ENCODE measurements at places on chromosomes 6 and 20. TPM values are rescaled to one million over a fixed set of nuclear protein-coding genes. Genes with fewer than 3 reads are reported as not detected.

GRCh38 chr20:52104546-52105441 lies 86.8 kb downstream of the ZFP64 start:
- no peaks in the 10 kb centered on the region for H3K36me3 ChIP-seq
- no peak overlapping the region for H3K27ac ChIP-seq
- peaks cover 27% of the 10 kb centered on the region for H3K4me1 ChIP-seq
- H3K27me3 ChIP-seq, result peaks cover 37% of the 10 kb centered on the region

DNA sequence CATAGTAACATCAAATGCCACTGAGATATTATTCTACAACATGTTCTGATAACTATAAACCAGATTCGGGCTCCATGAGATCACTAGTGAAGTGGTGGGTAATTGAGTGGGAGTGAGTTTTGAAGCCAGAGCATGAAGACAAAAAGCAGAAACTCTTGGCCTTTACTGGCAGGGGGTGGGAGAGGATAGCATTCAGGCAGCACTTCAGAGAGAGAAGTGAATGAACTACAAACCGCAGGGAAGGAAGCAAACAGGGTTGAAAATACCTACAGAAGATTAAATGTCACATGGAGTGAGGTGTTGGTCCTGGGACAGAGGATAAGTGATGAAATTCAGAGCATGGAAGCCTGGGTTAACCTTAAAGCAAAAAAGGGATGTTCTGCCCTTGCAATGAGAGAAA lies 250.0 kb downstream of the EPM2A start:
- no peaks in the 10 kb centered on the region for H3K36me3 ChIP-seq
- no peak overlapping the region for H3K27ac ChIP-seq
- no peak for DNase-seq
- H3K4me1 ChIP-seq, result no peaks in the 10 kb centered on the region

DNA sequence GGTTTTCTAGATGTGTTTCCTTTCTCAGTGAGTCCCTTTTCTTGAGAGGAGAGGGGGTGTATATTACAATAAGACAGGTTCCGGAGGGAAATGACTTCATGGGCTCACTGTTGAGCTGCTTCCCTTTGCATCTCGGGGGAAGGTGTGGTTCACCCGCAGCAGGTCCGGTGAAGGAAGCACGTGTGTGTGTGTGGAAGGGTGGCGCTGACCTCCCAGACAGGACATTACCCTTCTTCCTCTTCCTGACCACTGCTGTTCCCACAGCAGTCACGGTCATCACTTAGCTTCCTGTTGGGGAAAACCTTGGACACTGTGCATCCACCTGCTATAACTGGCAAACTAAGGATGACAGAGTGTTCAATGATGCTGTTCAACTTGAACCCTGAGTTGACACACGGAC lies 83.6 kb downstream of the PLEKHG1 start:
- no peaks in the 10 kb centered on the region for H3K27me3 ChIP-seq
- no peaks in the 10 kb centered on the region for H3K36me3 ChIP-seq
- DNase-seq, result no peak

DNA sequence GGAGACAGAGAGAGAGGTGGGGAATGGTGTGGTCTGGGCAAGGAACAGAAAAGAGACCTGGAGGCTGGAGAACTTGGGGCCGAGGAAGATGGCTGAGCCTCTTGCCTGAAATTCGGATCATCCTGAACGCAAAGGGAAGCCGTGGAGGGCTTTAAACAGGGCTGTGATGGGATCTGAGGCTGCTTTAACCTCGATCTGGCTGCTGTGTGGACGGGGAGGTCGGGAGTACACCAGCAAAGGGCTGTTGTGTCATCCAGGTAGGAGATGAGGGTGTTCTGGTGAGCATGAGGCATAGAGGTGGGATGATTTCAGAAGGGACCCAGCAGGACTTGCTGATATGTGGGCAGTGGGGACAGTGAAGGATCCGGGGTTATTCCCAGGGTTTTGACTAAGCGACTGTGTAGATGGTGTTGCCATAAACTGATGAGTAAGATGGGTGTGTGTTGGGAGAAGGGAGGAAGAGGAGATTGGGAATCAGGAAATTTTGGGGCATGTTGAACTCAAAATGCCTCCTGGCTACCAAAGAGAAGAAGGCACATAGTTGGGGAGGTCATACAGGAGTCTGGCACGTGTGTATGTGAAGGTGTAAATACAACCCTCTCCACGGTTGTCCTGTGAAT lies 158.5 kb downstream of the NFATC2 start:
- no peak overlapping the region for H3K4me3 ChIP-seq
- peaks cover 5% of the 10 kb centered on the region for H3K4me1 ChIP-seq
- no peaks in the 10 kb centered on the region for H3K27me3 ChIP-seq
- no peaks in the 10 kb centered on the region for H3K36me3 ChIP-seq
- DNase-seq, result no peak
- no peak overlapping the region for H3K27ac ChIP-seq

HDDC2 gene
- total RNA-seq, result 55.4 TPM

DNAH8 gene
- 0.03 TPM for total RNA-seq

FGD2 gene
- 103 TPM for total RNA-seq

KCNK5 gene
- total RNA-seq, result 10.9 TPM

EGFL8 gene
- total RNA-seq, result 13.4 TPM
